ENCODE measurements at places on chromosomes 7 and 10.

GRCh38 chr10:88243836-88244730, 339.0 kb downstream of the RNLS start:
- no peak for DNase-seq

DNA sequence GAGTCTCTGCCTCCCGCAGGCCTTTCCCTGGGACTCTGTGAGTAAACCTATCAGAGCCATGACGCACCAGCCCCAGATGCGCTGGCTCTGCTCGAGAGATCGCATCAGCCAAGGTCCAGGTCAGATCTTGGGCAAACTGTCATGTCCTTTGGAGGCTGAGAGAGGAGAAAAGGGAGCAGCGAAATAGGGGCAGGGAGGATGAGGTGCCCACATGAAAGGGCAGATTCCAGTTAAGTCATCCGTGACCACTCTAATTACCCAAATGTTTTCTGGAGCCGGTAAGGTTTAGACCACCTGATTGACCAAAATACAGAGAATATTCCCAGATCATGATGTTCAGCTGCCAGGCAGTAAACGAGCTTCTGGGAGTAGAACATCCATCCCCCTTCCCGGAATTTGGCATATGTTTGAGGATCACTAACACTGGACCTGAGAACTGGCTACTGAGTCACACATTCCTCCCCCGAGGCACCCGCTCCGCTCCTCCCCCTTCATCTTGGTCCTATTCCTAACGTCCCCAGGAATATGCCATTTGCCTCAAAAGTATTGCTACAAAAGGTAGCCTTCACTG, 88.0 kb downstream of the FGFR2 start:
- no peak for DNase-seq

- DNase-seq, result peak; percentile 61
Observed at GRCh38 chr7:105013816-105014692, at the start of gene KMT2E. TSS of gene KMT2E (plus strand) at chr7:105014205. CDS start at chr7:105040953, 26,748 bp downstream.

- no peak for DNase-seq
Observed at GRCh38 chr10:27052656-27053055, 47.6 kb downstream of the ANKRD26 start.

GRCh38 chr10:68301790-68302502, 29.9 kb upstream of the HNRNPH3 start:
- no peak for DNase-seq

- DNase-seq, result no peak
Observed at GRCh38 chr7:131424219-131424822, 96.6 kb downstream of the MKLN1 start.

GRCh38 chr7:2474813-2475677, 1.2 kb downstream of the GRIFIN start:
- no peak for DNase-seq

DNA sequence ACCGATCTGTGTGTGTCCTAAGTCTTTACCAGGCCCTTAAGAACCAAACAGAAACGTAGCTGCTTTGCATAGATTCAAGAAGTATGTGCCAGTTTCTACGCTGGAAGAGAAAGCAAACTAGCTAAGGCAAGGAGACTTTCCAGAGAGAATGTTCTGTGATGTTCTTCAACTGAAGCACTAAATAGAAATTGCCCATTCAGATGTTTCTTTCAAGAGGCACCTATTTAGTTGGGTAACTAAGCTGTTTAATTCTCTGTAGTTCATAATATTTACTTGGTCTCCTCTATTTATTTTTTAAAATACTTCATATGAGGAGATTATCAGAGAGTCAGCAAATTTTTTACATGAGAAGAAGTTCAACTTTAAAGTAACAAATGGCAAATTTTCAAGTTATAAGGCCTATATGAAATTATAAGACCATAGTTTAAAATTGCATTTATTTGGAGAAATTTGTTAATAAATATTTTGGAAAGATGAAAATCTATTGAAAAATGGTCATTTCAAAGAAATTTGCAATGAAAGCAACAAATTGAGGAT, 279.0 kb downstream of the NEBL start:
- DNase-seq, result no peak

DNA sequence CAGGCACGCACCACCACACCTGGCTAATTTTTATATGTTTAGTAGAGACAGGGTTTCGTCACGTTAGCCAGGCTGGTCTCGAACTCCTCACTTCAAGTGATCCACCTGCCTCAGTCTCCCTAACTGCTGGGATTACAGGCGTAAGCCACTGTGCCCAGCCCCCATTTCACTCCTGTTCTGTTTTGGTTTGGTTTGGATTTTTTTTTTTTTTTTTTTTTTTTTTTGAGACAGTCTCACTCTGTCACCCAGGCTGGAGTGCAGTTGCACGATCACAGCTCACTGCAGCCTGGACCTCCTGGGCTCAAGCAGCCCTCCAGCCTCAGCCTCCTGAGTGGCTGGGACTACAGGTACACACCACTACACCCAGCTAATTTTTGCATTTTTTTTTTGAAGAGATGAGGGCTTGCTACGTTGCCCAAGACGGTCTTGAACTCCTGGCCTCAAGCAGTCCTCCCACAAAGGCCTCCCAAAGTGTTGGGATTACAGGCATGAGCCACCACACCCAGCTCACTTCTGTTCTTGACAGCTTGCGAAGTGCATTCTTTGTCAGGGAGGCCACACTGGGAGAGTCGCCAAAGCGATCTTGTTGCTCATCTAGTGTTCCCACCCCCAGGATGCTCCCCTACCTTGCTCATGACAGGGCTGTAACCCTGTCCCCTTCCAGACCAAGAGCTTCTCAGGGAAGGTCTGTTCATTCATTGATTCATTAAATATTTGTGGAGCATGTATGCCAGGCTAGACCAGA, 229.1 kb downstream of the CUX1 start:
- DNase-seq, result no peak

DNA sequence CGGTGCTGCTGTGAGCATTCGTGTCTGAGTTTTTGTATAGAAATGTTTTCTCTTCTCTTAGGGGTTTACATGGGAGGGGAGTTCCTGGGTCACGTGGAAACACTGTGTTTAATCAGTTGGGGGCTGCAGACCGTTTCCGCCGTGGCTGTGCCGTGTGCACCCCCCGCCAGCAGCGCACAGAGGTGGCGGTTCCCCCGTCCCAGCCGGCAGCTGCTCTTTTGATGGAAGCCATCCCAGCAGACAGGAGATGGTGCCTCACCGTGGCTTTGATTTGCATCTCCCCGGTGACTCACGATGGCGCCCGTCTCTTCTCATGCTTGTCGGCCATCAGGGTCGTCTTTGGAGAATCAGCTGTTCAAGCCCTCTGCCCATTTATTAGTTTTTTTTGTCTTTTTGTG, 34.9 kb upstream of the FOXL3 start:
- no peak for DNase-seq

DNA sequence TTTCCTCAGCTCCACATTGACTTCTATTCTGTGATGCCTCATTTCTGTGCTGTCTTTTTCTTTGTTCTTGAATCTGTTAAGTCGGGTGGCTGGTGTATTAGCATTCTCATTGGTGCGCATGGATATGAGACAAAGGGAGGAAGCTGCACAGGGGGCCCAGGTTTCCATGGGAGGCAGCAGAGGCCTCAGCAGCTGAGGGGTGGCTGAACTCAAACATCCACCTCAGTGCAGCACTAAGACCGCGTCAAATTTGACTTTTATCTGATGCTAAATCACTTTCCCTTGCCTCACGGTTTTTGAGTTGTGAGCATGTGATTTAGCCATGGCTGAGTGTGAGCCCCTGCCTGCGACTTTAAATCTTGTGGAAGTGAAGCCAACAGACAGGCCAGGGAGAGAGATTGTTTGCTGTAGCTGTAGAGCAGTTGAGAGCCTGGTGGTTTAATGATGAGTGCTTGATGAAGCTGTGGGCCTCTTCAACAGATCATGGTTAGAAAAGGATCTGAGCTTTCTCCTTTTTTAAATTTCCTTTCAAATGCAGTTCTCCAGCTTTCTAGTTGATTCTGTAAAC, 193.3 kb upstream of the ZNF804B start:
- no peak for DNase-seq

GRCh38 chr10:28530751-28531150, 2.2 kb upstream of the WAC start:
- DNase-seq, result no peak

- no peak for DNase-seq
Observed at GRCh38 chr10:124407456-124407855, 11.3 kb downstream of the OAT start.

- no peak for DNase-seq
Observed at GRCh38 chr7:77910124-77910523, 111.6 kb downstream of the PHTF2 start.

GRCh38 chr7:121083138-121083789, 94.8 kb downstream of the CPED1 start:
- no peak for DNase-seq

- DNase-seq, result no peak
Observed at GRCh38 chr7:55887821-55888247, 578 bp downstream of the ZNF713 start.

GRCh38 chr10:33390046-33390445, 55.6 kb upstream of the NRP1 start:
- no peak for DNase-seq

DNA sequence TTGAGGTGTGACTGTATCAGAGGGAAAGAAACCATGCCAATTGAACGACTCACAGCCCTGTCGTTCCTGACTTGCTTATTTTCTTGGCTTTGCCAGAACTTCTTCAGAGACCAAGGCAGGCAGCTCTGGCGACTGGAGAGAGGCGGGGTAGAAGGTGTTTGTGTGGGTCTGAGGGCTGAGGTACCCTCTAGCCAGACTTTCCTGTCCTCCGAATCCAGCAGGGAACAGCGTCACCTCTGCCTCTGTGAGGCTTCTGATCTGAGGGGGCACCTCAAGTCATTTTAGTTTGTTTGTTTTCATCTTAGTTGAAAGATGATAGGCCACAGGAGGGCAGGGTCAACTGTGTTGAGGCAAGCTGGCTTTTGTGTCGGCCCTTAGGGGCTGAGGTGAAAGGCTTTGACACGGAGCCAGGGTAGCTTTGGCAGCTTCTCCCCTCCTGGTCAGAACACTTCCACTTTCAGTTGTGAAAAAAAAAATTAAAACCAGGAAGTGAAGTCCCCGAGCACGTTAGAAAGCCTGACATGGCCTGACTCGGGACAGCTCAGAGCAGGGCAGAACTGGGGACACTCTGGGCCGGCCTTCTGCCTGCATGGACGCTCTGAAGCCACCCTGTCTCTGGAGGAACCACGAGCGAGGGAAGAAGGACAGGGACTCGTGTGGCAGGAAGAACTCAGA, 1.9 kb downstream of the ACSL5 start:
- no peak for DNase-seq

- no peak for DNase-seq
Observed at GRCh38 chr7:54546986-54547314, 4.8 kb downstream of the VSTM2A start.

- no peak for DNase-seq
Observed at GRCh38 chr10:126369125-126369710, 19.1 kb downstream of the ADAM12 start.

DNA sequence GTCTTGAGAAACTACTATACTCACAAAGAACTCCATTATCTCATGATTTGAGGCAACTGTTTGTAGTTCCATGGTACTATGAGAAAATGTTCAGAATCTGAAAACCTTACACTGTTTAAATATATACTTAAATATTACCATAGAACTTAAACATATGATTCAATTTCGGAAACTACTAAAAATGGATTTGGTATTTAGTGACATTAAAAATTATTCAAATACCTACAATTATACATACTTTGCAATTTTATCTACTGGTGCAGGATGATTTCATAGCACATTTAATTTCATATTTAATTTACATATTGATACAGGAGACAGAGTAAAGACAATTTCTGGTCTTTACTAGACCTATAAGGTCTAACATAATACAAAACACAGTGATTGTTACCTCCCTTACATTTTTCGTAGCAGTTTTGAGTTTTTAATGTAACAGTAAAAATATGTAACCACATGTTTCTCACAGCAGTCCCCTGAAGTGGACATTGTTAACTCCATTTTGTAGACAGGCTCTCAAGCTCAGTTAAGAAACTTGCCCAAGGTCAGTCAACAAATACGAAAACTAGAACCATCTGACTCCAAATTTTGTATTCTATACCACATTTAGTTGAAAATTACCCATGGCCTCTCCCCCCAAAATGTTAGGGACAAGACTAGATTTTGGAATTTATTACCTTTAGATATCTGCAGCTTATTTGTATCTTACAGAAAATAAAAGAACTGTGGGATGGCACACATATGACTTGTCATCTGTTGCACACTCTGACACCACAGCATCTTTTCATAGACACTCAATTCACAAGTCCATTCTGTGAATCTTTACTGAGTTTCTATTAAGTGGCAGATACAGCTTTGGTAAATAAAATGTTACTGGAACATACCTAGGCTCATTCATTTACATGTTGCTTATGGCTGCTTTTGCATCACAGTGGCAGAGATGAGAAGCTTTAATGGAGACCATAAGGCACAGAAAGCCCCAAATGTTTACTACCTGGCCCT, 36.8 kb downstream of the MTPN start:
- DNase-seq, result no peak

GRCh38 chr7:50475340-50475739, 25.2 kb upstream of the FIGNL1 start:
- DNase-seq, result no peak

DNA sequence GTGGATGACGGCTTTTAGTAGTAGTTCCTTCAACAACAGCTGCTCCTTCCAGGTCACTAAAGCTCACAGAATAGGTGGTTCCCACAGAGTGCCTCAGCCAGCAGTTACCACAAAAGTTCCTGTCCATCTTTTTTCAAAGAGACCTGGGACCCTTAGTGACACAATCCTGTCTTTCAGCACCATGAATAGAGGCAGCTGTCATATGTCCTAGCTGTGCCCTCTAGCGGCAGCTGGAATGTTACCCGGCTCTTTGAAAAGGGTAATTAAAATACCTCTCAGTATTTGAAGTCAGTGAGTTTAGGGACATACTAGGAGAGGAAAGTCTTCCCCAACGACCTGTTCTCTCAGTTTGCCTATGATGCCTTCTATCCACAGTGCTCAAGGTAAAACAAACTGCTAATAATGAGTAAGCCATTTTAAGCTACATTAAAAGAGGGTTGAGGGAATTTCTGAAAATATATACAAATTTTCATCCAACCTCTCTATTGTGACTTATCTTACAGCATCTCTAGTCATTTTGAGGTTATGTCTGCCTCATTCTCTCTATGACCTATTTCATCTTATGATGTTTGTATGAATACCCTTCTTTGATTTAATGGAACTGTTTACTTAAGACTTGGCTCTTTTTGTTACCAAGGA, 290.8 kb downstream of the NXPH1 start:
- no peak for DNase-seq

DNA sequence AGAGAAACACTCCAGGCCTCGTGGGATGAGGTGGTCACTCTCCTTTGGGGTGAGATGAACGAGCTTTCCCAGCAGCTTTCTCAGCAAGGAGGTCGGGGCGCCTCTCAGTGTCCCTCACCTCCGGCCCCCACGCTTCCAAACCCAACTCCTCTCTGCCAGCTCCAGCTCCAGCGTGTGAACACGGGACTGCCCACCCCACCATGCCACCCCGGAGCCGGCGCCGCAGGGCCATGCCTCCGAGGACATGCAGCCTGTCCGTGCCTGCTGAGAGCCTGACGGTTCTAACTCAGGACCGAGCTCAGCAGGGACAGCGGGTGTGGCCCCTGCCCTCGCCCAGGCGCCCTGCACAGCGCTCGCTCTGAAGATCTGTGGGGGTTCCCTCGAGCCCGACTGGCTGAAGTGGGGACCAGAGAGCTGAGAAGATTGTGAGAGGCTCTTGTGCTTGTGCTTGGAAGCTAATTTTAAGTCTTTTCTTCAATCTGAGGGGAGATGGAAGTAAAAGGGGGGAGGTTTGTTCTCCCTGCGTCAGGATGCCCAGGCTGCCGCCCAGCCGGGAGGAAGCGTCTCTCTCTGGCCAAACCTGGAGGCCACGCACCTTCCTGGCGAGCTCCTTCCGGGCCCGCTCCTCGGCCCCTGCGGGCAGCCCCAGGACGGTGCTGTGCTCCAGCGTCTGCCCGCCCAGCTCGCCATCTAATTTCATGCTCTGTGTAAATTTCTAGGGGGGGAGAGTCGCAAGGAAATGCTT, 5.1 kb upstream of the ADAM8 start:
- DNase-seq, result no peak

GRCh38 chr10:71835671-71836595, 15.1 kb downstream of the PSAP start:
- DNase-seq, result peak; percentile 32

All from esophagus squamous epithelium (tissue), 5 donors.